ENCODE measurements at places on chromosomes 16 and 17.
A peak's percentile ranks its signal among the peaks of the same experiment; 100 is the strongest.

DNA sequence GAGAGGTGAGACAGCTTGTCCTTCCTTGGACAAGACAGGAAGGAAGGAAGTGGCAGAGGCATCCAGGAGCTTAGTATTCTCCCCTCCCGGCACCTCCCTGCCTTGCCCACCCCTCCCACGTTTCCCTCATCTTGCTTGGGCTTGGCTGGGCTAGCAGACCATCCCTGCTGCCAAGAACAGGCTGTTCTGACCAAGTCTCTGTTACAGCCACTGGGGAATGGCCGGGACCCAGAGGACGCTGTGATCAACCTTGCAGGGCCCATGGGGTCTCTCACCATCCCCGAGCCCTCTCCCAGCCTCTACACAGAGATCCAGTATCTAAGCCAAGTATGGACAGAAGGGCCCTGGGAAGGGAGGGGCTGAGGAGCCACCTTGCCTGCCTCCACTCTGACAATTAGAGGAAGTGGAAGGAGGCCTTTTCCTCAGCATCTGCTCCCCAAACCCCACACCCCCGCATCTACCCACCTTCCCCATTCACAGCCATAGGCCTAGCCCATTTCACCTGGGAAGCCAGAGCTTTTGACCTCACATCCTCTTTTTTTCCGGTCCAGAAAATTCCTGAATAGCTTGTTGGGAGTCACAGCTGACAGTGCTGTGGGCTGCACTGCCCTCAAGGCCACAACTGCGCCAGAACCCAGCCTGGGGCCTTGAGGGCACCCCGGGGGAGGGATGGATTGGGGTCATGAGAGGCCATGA, 14.1 kb downstream of the CD300LG start:
- peak; percentile 65 for DNase-seq

GRCh38 chr17:49360796-49361128, 1.3 kb downstream of the ZNF652 start:
- DNase-seq, result no peak

DNA sequence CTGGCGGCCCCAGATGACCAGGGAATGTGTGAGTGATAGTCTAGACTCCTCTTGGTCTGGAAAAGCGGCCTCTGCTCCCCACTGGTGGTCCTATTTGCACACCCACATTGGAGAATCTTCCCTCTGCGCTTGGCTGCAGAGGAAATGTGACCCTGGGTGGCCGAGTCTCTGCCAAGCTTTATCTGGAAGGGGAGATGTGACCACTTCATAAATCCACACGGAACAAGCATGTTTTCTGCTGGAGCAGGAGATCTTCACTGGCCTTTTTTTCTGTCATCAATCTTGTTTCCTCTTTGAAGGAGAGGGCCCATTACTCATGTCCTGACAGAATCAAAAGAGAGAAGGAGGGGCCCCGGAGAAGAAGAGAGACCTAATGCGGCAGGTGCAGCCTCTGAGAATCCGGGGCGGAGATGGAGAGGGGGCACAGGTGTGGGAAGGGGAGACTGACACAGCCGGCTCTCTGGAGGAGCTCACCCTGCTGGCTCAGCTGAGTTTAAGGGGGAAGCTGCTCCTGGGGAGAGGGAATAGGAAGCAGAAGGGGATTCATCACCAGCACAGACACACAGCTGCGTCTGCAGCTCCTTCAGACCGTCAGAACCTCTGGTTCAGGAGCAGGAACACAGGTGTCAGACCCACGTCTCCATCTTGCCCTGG, 116.3 kb downstream of the SOX9 start:
- DNase-seq, result no peak

- DNase-seq, result peak; percentile 45
These were observed 76.4 kb downstream of the WWP2 start for GRCh38 chr16:69838489-69838888.

DNA sequence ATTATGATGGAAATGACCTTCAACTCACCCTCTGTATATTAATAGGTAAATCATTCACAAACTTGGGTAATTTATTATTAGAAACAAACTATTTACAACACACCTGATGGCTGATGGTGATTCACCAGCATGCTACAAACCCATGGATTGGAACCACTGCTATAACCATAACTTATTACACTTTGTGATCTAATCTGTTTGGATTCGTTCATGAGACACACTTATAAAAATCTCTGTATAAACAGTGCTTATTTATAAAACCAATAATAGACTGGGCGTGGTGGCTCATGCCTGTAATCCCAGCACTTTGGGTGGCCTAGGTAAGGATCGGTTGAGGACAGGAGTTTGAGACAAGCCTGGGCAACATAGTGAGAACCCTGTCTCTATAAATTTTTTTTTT, 16.0 kb downstream of the SMIM36 start:
- DNase-seq, result no peak

DNA sequence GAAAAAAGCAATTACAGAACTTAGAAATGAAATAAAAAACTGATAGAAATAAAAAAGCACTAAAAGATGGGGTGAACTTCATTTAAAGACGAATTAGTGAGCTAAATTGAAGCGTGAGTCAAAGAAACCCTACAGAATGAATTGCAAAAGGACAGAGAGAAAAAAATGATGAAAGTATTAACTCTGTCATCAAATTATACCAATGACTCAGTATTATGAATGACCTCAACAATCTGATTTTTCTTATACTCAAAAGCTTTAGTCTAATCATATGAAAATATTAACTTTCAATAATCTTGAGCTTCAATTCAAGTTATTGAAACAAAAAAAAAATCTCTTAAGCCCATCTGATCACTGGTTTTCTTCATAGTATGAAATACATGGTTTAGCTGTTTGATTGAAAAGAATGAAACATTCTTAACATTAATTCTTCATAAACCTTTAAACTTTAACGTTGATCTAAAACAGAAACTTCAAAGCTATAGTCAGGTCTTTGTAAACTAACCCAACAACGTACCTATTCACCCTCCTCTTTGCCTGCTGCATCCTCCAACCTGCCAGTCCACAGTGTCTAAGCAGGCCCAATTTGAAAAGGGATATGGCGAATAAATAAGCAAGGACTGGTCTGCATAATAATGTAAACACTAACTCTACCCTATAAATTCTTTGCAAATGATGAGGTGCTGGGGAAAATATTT, 6.6 kb downstream of the ABCA5 start:
- DNase-seq, result no peak

All from WERI-Rb-1 (cell line).